Stimulated activated naive CD8-positive, alpha-beta T cell treated with anti-CD3 and anti-CD28 coated beads, Interleukin-15, amount 100 ng/mL, for 72 hours (primary cell): ENCODE measurements at places on chromosomes 11 and 22.

GRCh38 chr11:76801736-76802135 is 18.6 kb downstream of the TSKU start:
- no peak for DNase-seq

DNA sequence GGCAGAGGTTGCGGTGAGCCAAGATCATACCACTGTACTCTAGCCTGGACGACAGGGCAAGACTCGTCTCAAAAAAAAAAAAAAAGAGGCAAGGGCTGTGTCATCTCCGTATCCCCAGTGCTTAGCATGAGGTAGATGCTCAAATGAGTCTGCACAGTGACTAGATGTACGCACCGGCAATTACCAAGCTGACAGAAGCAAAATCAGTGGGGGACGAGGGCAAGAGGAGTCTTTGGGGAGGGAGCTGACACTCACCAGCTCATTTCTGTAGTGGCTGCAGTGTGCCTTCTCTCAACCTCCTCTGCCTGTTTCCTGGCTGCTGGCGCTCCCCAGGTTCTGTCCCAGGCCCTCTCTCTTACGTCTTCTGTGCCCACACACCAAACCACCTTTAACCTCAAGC is 69.9 kb downstream of the PACSIN2 start:
- no peak for DNase-seq

GRCh38 chr22:44020981-44021380 is 3.1 kb upstream of the PARVB start:
- no peak for DNase-seq

DNA sequence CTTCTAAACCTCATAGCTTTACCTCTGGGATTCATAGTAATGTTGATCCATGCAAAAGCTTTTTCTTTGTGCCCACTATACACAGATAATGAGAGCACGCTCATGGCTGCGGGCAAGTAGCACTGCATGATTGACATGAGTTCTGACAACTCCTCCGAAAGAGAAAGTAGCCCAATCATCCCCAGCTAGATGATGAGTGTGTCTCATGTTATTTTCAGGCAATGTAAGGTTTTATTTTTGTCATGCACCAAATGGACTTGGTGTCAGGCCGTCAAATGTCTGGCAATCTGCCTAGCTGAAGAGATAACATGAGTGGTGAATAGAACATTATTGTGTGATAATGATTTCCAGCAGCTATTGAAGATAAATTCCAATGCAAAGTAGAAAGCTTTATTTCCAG is 662.6 kb downstream of the NTM start:
- DNase-seq, result no peak

DNA sequence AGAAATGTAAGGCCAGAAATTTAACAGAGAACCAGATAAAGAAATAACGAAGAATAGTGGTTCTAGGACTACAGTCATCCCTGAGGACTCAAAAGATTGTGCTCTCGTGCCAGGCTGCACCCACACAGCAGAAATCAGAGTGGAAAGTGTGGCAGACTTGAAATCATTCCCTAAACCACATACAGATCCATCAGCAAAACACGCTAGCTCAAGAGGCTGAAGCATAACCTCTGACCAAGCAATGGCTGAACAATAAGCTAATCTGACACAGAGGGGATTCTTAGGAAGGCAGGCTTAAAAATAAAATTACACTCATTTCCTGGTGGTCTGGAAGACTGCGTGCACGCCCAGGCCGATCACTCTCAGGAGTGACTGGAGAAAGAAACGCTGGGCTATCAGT is 19.0 kb downstream of the NCF4 start:
- no peak for DNase-seq

DNA sequence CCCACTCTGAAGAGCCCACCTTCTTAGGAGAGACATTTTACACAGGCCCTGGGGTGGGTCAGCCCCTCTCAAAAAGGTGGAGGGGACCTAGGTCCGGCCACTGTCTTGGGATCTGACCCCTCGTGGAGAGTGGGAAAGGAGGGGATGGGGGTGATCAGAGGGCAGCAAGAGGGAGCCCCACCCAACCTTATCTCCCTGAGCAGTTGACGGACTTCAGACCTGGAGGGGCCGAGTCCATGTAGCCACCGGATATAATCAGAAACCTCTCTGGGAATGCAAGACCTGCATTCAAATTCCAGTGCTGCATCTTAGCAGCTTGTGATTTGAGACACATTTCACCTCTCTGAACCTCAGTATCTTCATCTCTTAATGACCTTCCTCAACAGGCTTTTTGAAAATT is 44.0 kb downstream of the TP53I11 start:
- DNase-seq, result no peak

DNA sequence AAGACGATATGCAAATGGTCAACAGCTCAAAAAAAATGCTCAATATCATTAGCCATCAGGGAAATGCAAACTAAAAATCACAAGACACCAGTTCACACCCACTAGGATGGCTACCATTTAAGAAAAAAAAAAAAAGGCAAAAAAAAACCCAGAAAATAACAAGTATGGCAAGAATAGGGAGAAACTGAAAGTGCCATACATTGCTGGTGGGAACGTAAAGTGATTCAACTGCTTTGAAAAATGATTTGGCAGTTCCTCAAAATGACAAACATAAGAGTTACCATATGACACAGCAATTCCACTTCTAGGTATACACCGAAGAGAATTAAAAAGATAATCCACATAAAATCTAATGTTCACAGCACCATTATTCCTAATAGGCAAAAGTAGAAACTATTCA is 47.5 kb downstream of the PICALM start:
- DNase-seq, result no peak

DNA sequence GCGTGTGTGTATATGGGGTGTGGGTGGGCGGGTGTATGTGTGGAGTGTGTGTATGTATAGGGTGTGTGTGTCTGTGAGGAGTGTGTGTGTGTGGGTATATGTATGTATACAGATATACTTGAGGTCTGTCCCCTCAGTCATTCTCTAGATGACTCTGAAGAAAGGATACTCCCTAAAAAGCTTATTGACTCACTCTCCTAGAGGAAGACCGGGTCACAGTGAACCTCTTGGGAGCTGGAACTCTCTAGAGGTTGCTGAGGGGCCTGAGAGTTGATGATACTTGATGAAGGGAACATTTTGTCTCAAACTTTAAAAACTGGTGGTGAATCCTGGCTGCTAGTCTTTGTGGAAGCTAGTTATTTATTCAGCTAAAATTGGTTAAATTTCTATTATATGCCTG is 15.1 kb downstream of the STX3 start:
- no peak for DNase-seq

- DNase-seq, result no peak
These were observed 29.3 kb downstream of the OSBPL5 start for GRCh38 chr11:3135481-3136440.

- no peak for DNase-seq
These were observed 53.5 kb downstream of the SPECC1L start for GRCh38 chr22:24324137-24324536.

- no peak for DNase-seq
These were observed 50.7 kb upstream of the SLC35C1 start for GRCh38 chr11:45754261-45754709.

DNA sequence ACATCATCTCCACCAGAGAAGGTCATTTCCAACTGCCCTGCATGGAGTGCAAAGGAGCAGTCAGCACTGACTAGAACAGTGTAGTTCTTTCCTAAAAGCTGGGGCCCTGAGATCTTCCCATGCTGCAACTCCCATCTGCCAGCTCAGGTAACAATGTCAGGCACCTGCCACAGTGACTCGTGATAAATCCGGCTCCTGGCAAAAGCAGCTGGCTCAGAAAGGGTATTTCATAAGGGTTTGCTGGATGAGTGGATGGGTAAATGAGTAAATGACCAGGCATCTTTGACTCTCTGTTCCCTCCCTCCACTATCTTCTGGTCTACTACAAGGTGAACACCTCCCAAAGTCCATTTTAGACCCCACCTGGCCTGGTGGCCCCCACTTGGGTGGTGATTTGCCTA is 403.6 kb downstream of the NXPE2 start:
- no peak for DNase-seq

GRCh38 chr11:13720940-13721339 is 52.5 kb downstream of the FAR1 start:
- no peak for DNase-seq

- DNase-seq, result no peak
These were observed 78.5 kb downstream of the MORC2 start for GRCh38 chr22:30889996-30890480.

DNA sequence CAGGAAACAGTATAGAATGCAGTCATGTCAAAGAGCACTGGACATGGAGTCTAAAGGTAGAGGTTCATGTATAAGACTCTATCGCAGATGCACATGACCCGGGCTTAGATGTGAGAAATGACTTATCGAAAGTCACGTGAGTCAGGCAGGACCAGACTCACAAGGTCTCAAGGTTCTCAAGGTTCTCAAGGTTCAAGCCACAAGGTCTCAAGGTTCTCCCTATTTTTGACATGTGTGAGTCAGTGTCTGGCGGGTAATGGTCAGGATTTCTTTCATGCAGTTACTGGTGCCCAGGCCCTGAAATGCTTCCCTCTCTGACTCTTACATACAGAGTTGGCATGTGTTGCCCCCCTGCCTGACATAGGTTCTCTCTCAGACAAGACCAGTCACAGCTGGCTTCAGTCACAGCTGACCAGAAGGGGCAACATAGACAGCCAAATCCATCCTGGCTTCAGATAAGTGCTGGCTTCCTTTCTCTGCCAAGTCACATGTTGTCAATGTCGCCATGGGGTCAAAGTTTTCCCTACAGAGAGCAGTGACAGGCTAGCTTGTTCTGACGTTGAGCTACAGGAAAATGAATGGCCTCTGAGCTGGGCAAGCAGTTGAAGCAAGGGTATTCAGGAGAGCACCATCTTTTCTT is 10.1 kb downstream of the CSRP3 start:
- no peak for DNase-seq

- DNase-seq, result no peak
These were observed 21.0 kb upstream of the RAB30 start for GRCh38 chr11:83092488-83093384.

- DNase-seq, result no peak
These were observed 67.8 kb downstream of the FAM168A start for GRCh38 chr11:73530109-73530508.

- DNase-seq, result peak; percentile 75
These were observed 6.0 kb downstream of the KCNK7 start for GRCh38 chr11:65589444-65590239.

GRCh38 chr11:127890030-127890615 is 697.2 kb downstream of the ETS1 start:
- no peak for DNase-seq

DNA sequence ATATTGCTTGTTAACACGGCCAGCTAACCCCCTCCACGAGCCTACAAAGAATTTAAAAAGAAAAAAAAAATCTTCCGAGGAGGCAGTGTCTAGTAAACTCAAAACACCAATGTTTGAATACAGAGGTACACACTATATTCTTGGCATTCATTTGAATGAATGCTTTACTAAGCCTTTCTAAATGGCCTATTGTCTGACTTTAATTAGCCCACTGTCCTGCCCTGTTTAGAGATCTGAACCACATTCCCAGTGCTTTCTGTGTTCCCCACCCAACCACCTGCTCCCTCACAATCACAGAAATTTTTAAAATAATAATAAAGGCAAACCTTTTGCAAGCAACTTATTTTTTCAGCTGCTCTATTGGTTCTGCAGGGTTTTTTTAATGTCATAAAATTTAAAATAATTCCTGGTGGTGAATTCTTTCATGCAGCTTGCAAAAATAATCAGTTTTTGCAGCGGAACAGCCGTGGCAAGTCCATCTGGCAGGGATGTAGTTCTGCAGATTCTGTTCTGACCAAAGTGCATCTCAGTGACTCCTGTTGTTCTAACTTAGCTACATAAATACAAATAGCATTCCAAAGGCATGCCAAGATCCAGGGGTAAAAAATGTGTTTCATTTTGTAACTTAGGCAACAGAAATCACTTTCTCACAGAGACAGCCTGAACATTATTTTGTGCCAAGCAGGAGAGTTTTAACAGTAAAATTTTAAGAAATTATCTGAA is 23.8 kb downstream of the POU2AF2 start:
- DNase-seq, result no peak

DNA sequence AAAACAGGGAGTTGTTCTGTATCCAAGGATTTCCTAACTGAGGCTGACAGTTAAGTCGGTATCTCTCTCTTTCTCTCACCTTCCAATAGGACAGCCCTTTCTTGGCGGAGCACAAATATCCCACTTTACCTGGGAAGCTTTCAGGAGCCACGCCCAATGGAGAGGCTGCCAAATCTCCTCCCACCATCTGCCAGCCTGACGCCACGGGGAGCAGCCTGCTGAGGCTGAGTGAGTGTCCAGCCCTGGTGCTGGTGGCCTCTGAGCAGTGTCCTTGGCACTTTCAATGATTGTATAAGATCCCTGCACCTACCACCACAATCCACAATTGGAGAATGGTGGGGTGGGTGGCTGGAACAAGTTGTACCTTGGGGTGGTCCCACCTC is 33.7 kb downstream of the CYB5R2 start:
- DNase-seq, result no peak

DNA sequence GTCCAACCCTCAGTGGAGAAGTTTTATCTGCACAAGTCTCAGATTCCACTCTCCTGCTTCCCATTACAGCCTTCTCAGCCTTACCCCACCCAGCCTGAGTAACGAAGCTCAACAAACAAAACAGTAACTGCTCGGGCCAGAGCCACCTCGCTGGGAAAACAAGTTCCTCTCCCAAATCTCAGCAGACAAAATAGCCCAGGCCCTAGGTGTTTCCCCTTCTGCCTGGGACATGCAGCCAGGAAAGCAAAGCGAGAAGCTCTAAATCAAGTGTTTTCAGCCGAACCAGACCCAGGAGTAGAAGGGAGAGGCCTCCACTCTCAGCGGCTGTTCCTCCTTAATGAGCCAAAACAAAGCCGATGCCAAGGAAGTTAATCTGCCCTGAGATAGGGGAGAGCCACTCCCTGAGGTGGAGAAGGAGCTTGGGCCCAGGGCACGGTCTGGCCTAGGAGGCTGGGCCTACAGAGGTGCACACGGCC is 44.0 kb downstream of the LIF start:
- no peak for DNase-seq

GRCh38 chr11:68107689-68108088 is 13.5 kb downstream of the CHKA start:
- no peak for DNase-seq

DNA sequence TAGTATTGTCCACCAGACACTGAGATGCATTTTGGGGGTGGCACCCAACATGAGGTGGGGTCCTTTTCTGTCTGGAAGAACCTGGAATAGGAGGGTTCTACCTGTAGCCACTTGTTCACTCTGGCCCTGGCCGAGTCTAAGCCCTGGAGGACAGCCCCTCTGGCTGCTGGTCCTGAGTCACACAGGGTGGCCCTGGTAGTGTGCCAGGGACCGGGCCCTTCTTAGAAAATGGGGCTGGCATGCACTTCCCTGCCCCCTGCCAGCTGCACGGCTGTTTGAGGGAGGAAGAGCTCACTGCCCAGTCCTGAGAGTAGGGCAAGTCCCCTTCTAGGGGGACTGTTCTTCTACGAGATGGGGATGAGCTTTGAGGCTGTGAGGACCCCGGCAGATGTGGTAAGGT is 2.2 kb downstream of the PLCB3 start:
- no peak for DNase-seq
